ENCODE measurements at places on chromosomes 2 and 18.

DNA sequence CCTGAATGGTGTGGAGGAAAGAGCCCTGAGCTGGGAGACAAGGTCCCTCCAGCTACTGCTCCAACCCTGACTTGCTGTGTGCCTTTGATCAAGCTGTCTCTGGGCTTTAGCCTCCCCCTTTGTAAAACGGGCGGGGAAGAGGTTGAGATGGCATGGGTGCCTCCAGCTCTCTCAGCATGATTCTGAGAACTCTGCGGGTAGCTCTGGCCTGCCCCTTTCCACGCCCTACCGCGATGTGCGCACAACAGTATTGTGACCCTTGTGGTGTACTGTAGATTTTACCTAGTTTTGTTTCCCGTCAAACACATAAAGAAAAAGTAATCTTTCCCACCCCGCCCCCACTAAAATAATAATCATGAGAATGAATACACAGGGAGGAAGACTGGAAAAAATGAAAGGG, 5.3 kb downstream of the CD8A start:
- no peak for DNase-seq

DNA sequence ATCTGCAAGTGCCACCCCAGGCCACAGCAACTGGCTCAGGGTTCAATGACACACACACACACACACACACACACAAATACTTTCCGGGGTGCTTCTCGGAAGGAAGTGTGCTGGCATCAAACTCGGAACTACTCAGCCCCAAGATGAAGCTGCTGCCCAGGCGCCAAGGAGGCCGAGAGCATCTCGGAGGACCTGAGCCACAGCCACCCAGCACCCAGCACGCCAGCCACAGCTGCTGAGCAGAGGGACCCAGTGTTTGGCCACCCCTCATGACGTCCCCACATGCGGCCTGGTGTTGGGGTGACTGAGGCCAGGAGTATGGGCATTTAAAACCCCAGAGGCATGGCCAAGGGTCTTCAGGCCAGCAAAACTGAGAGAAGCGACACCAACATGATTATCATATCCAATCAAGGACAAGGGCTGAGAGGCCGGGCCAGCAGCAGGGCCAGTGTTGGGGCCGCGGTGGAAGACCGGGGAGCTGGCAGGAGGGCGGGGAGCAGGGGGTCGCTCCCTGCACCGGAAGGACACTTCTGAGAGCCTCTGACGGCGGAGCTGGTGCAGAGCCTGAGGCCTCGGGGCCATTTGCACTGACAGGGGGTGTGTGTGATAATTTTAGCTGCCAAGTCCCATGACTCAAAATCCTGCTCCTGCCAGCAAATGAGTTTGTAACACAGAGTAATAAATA, 61.8 kb downstream of the BIN1 start:
- DNase-seq = no peak

DNA sequence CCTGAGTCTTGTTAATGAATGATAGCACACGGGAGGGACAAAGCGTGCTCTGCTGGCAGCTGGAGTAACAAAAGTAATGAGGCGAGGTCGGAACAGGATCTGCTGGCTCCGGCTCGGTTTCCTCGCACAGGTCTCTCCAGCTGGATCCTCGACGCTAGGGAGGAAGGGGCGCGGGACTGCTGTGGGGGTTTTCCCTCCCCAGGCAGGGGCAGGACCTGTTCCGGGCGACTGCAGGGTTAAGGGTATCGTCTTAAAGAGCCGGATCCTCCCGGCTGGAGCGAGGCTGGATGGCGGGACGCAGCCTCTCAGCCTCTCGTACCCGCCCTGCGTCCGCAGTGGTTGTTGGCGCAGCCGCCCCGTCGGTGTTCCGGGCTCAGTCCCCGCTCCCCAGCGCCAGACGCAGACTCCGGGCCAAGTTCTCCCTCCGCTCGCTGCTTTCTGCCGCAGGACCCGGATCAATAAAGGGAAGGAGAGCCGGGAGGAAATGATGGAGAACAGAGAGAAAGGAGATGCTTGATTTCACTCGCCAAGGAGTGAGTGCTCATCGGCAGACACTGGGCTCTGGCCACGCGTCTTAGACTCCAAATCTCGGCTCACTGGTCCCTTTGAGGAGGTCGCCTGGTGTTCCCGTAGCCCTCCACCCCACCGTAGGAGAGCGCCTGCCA, 1.1 kb upstream of the LIPG start:
- no peak for DNase-seq

DNA sequence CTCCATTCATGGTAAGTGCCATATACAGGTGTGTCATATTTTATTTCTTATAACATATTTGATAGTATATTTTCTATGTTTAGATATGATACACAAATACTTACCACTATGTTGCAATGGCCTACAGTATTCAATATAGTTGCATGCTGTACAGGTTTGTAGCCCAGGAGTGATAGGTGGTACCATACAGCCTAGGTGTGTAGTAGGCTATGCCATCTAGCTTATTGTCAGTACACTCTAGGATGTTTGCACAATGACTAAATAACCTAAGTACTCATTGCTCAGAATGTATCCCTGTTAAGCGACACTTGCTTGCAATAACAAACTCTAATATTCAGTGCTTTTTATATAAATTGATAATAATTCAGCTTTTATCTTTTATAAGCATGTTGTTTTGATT, 563.1 kb upstream of the LINC00305 start:
- no peak for DNase-seq

- no peak for DNase-seq
Observed at GRCh38 chr2:201880579-201880978, 74.2 kb downstream of the CDK15 start.

GRCh38 chr2:159185401-159186130, 100.9 kb downstream of the WDSUB1 start:
- no peak for DNase-seq

GRCh38 chr18:58119819-58120218, 75.8 kb downstream of the NEDD4L start:
- DNase-seq = no peak
